ENCODE measurements at places on chromosomes 1 and 21. TPM values are rescaled to one million over a fixed set of nuclear protein-coding genes. Genes with fewer than 3 reads are reported as not detected.

Gene A3GALT2
- 0.48 TPM for polyA plus RNA-seq

Gene ARHGEF16
- 18.3 TPM for polyA plus RNA-seq

Gene SPRR2A
- not detected for polyA plus RNA-seq

Gene CD53
- 5.7 TPM for polyA plus RNA-seq

Gene TTC34
- 0.98 TPM for polyA plus RNA-seq
